Fibroblast of upper back skin (primary cell): ENCODE measurements at places on chromosomes 2 and 18.

DNA sequence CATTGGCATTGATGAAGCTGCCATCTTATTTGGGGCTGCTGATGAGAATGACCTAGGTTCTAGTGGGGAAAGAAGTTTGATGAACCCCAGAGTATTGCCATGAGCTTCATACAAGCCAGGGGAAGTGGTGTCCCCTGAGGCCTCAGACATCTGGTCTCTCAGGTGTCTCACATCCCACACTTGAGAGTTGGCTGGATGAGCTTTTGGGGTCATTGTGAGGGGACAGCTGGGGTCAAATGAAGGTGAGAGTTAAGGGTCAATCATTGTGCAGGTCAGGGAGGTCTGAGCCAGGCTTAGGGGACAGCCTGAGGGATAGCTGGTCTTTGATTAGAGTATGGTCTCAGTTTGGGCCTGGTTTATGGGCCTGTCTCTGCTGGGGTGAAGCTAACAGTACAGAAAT lies 336.5 kb downstream of the CYP26B1 start:
- no peak for DNase-seq

- DNase-seq: peak; percentile 72
These were observed 8.5 kb downstream of the RAB17 start for GRCh38 chr2:237581751-237582746.

DNA sequence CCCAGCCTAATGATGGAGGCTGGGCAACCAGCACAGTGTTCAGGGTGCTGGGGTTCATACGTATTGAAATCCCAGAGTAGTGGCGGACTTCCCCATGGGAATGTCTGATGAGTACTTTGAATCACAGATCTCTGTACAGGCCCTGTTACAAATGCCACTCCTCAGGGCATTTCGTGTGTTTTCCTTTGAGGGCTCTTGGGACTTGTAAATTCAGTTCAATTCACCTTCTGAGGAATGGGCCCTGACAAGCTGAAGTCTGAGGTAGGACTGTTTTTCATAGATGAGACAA lies 288 bp upstream of the RDH14 start:
- no peak for DNase-seq

DNA sequence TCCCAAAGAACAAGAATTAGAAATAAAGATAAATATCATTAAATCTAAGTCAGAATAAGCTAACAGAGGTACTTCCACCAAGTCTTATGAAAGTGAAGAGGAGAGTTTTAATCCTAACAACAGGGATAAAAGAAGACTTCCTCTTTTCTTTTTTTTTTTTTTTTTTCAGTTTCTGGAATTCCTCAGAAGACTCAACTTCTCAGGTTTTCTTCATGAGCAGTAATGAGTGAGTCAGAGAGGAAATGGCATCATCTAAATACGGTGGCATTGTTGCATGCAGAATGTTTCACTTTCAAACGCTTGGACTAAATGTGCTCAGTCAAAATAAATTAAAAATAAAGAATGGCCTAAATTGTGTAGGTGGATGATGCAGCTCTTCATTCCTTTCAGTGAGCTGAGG lies 45.6 kb upstream of the ARHGAP15 start:
- DNase-seq: peak; percentile 62

- no peak for DNase-seq
These were observed 920.9 kb downstream of the NRXN1 start for GRCh38 chr2:50111067-50111466.

DNA sequence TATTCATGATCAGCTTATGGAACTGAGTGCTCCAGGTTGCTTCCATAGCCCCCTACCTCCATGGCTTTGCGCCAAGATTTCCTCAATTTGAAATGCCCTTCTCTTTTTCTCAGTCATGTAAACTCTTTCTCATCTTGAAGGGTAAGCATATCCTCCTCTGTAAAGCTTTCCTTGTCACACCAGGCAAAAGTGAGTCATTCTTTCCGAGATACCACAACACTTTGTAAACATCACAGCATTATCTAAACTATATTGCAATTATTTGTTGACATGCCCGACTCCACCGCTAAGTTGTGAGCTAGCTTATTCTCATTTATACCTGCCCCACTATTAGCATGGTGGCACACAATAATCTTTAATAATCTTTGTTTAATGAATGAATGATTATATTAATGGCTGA lies 419.5 kb upstream of the CHST9 start:
- DNase-seq: no peak

DNA sequence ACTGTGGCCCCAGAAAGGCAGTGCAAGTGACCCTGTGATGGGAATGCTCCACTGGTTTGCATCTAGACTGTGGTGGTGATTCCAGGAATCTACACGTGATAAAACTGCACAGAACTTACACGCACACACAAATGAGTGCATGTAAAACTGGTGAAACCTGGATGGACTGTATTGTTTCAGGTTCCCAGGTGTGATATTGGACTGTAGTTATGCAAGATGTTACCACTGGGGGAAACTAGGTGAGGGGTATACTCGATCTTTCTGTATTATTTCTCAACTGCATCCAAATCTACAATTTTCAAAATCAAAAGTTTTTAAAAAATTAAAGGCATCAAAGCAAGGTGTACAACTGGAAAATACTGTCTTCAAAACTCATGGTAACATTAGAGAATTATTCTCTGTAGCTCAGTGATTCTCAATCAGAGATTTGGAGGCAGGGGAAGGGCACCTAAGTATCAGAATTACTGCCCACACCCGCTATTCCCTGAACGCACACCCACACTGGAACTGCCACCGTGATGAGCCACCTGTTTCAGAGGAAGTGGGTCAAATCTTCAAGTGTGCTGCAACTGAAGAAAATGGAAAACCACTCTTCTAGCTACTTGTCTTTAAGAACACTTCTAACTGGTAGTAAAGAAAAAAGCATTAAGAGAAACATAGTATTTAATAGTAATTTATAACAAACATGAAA lies 26.7 kb downstream of the PTPN2 start:
- no peak for DNase-seq

DNA sequence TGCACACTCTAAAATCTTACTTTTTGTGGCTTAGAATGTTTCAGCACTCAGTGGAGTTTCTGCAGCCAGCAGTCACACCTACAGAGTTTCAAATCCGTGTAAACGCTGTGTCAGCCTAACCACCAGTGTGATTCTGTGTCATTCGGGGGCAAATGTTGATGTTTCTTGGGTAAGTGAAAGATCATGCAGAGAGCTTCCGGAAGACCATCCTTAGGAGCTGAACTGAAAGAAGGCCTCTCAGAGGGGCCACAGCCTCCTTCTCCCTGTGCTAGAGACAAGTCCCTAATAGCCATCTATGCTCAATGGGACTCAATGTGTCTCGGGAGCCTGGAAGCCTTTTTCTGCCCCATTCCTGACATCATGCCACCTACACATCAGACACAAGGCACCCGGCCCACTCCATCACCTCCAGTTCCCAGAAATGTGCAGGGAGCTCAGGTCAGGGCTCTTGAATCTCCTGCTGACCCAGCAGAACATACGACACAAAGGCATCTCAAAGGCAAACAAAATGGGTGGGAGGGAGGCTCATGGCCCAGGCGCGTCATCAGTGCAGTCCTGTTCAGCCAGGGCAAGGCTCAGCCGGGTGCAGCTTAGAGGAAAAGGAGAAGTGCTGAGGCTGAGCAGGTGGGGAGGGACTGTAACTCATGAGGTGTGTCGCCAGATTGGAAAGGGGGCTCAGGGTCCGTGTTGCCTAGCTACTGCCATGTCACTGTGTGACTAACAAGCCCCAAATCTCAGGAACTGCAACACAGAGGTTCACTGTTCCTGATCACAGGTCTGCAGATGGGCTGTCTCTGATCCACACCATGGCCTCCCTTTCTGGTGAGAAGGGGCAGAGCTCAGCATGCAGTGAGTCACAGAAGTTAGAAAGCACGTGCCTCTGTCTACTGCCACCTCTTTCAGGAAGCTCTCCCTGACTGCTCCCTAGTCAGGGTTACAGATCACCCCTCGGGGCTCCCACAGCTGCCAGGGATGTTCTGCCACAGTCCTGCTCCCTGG lies 82.0 kb downstream of the SMAD7 start:
- no peak for DNase-seq

- no peak for DNase-seq
These were observed 3.5 kb downstream of the SLC4A3 start for GRCh38 chr2:219630770-219631405.

- no peak for DNase-seq
These were observed 246.2 kb downstream of the ARHGAP15 start for GRCh38 chr2:143375384-143375880.

DNA sequence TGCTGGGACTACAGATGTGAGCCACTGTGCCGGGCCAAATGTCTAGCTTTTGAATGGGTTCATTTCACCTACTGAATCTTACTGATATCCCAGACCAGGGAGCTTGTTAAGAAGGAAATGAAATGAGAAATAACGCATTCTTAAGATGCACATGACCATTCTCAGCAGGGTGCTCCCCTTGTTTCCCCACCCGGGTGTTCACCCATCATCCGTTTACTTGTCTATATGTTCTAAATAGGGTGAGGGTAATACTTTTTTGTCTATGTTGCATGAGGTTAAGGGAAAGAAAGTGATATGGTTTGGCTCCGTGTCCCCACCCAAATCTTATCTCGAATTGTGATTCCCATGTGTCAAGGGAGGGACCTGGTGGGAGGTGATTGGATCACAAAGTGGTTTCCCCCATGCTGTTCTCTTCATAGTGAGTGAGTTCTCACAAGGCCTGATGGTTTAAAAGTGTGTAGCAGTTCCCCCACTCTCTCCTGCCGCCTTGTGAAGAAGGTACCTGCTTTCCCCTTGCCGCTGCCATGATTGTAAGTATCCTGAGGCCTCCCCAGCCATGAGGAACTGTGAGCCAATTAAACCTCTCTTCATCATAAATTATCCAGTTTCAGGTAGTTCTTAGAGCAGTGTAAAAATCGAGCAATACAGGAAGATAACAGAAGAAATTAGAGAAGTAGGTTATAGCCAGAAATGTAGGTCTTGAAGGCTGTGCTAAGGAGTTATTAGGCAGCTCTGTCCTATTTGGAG lies 129.1 kb downstream of the DDX1 start:
- no peak for DNase-seq

DNA sequence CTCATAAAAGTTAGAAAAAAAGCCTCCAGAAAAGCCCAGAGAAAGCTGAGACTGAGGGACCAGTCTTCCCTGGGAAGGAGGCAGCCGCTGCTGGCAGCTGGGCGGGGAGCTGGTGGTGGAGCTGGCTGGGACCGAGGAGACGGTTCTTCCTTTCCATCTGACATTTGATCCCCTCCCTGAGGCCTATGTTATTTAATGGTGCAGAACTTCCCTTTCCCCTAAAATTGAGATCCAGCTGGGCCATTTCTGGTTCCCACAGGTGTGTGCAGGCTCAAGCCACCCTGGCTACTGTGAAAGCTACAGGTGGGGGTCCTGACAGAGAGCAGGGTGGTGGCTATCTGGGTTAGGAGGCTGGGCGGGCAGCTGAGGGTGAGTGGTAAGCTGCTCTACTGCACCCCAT lies 81.5 kb upstream of the FZD7 start:
- no peak for DNase-seq

- no peak for DNase-seq
These were observed 62.1 kb downstream of the CCDC148 start for GRCh38 chr2:158394453-158394852.

DNA sequence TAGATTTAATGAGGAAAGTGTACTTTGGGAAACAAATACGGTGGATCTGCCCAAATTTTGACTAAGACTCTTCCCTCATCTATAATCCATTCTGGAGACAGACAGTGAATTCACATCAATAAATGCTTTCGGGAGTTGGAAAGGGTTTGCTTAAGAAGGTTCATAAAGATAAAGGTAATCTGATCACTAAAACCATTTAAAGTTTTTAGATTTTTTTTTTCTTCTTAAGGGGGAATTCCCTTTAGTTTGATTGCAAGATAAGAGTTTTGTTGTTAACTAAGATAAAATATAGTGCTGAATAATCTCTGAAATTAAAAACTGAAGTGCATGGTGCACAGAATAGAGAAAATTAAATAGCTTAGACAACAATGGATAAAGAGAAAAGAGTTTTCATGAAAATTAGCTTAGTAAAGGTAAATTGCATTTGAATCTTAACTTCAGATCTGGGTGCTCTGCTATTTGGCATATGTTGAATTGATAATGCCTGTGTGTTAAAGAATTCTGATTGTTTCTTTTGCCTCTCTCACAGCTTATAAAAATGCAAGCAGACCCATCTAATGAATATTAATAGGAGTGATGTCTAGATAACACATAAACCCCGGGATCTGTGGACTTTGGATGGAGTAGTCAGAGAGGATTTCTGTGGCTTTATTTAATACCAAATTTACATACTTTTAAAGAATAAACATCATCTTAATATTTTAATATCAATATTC lies 100.8 kb downstream of the MEIS1 start:
- no peak for DNase-seq

GRCh38 chr2:133884739-133885381 lies 316.6 kb upstream of the NCKAP5 start:
- peak; percentile 9 for DNase-seq

- no peak for DNase-seq
These were observed 1.2 kb downstream of the BMPR2 start for GRCh38 chr2:202377207-202377761.

DNA sequence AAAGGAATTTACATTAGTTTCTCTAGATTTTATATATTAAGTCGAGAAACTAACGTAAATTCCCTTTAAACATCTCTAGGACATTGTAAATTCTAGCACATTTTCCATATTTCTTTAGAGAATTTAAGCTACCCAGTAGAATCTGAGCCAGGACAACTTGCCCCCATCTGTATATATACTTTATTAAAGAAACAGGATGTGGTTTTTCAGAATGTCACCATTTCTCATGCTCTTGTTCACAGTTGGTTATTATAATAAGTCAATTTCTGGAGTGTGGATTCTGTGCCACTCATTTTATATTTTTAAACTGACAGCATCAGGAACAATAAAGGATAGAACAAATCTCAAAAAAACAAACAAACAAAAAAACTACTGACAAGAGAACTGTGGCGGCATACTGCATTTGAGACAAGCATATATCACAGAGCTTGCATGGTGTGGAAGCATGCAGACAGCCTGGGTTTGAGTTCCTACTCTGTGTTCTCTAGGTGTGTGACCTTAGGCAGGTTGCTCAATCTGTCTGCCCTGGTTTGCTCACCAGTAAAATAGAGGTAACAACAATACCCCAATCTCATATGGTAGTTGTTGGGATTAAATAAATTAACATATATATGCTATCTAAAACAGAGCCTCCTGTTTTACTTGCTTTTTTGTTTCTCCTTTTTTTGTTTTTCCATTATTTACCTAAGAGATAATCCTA lies 61.4 kb upstream of the DNER start:
- no peak for DNase-seq

GRCh38 chr2:9757501-9758264 lies 85.6 kb upstream of the TAF1B start:
- peak; percentile 62 for DNase-seq

DNA sequence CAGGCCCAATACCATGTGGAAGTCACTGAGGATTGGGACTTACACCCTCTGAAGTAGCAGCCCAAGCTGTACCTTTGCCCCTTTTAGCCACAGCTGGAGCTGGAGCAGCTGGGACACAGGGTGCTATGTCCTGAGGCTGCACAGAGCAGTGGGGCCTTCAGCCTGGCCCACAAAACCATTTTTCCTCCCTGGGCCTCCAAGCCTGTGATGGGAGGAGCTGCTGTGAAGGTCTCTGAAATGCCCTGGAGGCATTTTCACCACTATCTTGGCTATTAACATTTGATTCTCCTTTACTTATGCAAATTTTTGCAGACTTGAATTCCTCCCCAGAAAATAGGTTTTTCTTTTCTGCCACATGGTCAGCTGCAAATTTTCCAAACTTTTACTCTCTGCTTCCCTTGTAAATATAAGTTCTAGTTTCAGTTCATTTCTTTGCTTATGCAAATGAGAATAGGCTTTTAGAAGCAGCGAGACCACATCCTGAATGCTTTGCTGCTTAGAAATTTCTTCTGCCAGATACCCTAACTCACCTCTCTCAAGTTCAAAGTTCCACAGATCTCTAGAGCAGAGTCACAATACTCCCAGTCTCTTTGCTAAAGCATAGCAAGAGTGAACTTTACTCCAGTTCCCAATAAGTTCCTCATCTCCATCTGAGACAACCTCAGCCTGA lies 213.8 kb upstream of the MGAT5 start:
- no peak for DNase-seq
